Midbrain (tissue), 1 donor: ENCODE measurements at places on chromosomes 5 and 9.

DNA sequence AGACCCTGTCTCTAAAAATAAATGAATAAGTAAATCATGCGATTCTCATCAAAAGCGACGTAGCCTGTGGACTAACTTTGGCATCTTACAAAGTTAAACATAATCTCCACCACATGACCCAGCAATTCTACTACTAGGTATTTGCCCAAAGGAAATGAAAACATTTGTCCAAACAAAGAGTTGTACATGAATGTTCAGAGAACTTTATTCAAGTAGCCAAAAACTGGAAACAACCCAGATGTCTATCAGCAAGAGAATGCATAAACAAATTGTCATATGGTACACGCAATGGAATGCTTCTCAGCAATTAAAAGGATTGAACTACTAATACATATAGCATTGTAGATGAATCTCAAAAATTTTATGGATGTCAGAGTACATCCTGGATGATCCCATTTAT, 82.6 kb downstream of the ADRB2 start:
- no peak for DNase-seq

DNA sequence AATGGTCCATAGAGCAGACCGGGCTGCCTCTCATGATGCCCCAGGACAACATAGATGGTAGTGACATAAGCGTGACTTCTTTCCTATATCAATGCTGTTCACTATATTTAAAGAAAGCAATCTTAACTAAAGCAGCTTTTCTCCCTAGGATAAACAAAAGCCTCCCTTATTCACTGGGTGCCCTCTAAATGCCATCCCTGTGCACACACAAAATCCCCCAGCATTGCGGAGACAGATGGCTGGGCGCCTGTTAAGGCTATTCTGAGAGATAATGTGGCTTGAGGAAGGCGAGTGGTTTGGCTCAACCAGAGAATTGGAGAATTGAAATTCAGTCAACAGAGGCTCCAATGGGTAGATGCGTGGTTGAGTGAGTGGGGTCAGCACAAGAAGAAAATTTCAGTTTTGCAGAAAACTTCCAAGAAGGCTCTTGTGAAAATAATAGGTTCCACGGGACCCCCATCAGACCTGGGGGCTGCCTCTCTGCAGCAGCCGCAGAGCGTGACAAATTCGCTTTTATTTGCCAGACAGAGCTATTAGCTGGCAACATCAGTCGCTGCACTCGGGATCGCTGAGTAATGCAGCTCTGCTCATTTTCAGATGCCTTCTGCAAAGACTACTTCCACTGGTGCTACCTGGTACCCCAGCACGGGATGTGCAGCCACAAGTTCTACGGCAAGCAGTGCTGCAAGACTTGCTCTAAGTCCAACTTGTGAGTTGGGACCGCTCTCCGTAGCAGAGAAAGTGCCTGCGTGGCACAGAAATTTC, 103.9 kb upstream of the ICE1 start:
- DNase-seq = no peak

- no peak for DNase-seq
Measured at GRCh38 chr5:175873088-175873454, 1.7 kb downstream of the CPLX2 start.

DNA sequence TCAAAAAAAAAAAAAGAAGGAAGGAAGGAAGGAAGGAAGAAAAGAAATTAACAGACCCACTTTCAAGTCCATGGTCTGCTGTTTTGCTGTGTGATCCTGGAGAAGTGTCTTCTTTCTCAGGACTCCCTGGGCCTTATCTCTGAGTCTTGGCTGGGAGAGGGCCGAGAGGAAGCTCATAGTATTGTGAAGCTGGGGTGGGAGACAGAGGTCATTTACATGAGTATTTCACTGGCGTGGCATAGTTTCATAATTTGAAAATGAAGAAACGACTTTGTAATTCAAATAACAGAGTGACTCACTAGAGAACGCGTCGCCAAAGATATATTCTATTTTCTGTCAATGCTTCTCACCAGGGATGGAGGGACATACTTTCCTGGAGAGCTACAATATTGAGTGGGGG, 2.4 kb upstream of the C9orf50 start:
- no peak for DNase-seq

GRCh38 chr5:91214571-91214970, 168.5 kb downstream of the ARRDC3 start:
- DNase-seq = no peak

DNA sequence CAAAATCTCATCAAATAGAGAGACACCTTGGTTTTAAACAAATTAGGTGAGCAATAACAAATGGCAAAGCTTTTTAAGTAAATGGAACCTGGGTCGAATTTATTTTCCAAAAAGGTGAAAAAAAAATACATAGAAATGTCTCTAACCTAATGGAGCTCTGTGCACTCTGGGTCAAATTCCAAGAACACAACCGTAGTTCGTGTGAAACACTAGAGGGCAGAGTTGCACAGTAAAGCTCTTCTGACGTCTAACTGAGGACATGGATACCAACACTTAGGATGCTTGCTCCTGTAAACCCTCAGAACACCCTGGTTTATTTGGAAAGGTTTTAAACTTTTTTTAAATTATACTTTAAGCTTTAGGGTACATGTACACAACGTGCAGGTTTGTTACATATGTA, 18.9 kb downstream of the MARCHF11 start:
- peak; percentile 48 for DNase-seq

- no peak for DNase-seq
Measured at GRCh38 chr9:135464181-135464580, 15.4 kb upstream of the PPP1R26 start.

DNA sequence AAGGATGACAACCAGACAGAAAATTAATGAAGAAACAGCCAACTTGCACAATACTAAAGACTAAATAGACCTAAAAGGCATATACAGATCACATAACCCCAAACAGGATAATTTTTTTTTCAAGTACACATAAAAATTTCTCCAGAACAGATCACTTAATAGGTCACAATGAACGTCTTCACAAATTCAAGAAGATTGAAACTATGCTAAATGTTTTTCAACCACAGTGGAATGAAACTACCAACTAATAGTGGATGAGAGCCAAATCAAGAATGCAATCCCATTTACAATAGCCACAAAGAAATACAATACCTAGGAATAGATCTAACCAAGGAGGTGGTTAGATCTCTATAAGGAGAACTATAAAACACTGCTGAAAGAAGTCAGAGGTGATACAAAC, 145.8 kb downstream of the TMEM232 start:
- DNase-seq = no peak

GRCh38 chr5:2902742-2903297, 151.3 kb upstream of the IRX2 start:
- no peak for DNase-seq

DNA sequence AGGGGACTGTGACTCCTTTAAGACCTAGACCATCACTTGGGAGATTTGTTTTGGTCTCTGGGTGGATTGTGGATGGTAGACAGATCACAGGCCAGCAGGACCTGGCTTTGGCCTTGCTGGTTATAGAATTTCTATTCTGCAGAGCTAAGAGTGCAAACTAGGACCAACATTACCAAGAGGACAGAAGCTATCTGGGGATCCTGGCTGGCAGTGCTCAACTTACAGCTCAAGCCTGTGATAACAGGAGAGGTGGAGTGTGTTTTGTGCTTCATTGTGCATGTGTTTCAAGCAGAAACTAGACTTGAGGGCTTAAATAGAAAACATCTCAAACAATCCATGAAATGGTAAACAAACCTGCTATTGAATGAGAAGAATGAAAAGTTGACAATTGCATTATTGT, 106.7 kb downstream of the ZNF462 start:
- no peak for DNase-seq

DNA sequence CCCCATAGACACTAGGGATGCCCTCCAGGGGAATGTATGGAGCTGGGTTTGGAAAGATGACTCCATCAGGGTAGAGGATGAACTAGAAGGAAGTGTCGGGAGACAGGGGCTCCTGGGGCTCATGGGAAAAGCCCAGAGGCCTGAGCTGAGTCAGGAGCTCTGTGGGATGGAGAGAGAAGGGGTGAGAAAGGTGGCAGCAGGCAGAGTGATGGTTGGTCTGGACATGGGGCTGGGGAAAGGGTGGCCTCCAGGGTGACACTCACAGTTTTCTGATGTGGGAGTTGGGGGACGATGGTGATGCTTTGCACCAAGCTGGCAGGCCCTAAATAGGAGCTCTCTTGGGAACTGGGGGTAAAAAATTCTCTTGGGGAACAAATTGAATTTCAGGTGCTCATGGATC, 213.5 kb upstream of the MVB12B start:
- DNase-seq = no peak

GRCh38 chr5:72015103-72015548, 92.1 kb upstream of the MAP1B start:
- peak; percentile 82 for DNase-seq

DNA sequence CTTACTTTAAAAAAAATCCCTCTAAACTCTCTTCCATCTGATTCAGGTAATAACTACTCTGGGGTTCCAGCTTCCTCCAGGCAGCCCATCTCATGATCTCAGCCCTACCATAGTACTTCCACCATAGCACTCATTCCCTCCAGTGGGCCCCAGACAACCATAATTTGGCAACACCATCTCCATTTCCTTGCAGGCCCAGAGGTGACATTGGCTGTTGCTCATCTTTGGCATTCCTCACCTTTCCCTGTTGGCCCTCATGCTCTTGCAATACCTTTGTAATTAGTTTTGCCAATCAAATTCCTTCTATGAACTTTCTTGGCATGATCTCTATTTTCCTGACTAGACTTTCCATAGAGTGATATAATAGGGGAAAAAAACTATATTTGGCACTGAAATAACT, 60.1 kb downstream of the TAF11L14 start:
- DNase-seq = no peak

DNA sequence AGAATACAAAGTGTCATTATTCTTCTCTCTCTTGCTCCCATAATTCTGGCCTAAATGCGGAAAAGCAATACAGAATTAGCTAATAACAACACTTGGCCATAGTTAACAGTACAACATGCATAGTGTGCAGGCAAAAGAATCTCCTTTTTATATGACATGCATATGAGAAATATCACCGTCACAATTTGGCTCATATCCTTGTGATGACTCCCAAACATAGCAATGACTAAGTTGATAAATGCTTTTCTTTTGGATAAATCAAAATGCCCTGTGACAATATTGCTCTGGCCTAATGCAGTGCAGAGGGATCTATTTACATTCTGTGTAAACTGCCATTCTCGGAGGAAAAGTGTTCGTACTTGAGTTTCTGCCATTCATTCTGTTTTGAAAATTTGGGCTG, 121.9 kb upstream of the GHR start:
- DNase-seq = no peak

GRCh38 chr5:180873615-180874520, 12.8 kb upstream of the ZFP62 start:
- DNase-seq = no peak

- DNase-seq = no peak
Measured at GRCh38 chr5:124692324-124692723, 54.1 kb downstream of the ZNF608 start.

- DNase-seq = no peak
Measured at GRCh38 chr5:158364367-158364766, 505.4 kb upstream of the CLINT1 start.

DNA sequence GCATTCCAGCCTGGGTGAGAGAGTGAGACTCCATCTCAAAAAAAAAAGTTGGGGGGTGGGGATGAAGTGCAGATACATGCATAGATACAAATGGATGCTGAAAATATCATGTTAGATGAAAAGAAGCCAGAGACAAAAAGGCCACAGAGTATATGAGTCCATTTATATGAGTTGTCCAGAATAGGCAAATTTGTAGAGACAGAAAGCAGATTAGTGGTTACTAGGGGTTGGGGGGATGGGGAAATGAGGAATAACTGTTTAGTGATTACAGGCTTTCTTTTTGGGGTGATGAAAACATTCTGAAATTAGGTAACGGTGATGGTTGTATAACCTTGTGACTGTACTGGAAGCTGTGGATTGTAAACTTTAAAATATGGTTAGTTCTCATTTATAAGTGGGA, 13.8 kb upstream of the LHFPL2 start:
- DNase-seq = no peak
